Caco-2 (cell line): ENCODE measurements at places on chromosomes 3 and 15. TPM values are rescaled to one million over a fixed set of nuclear protein-coding genes. Genes with fewer than 3 reads are reported as not detected.

The EXD1 gene
- not detected in 2 replicates for total RNA-seq

The CHSY1 gene
- 17.5 and 18.7 TPM in 2 replicates for total RNA-seq

The GDPGP1 gene
- total RNA-seq, result 5.1 and 5.7 TPM in 2 replicates

The SH3GL3 gene
- total RNA-seq, result not detected in 2 replicates

The CCR8 gene
- not detected in 2 replicates for total RNA-seq

The CILP gene
- not detected in 2 replicates for total RNA-seq

The CD200R1 gene
- 0.11 and 0.28 TPM in 2 replicates for total RNA-seq

The CCDC9B gene
- 0.86 and 0.95 TPM in 2 replicates for total RNA-seq

The GXYLT2 gene
- 3.4 and 4.8 TPM in 2 replicates for total RNA-seq

The ILDR1 gene
- 0.21 and 0.25 TPM in 2 replicates for total RNA-seq

The SUCNR1 gene
- not detected in 2 replicates for total RNA-seq

The SCAANT1 gene
- total RNA-seq, result not detected in 2 replicates

The CGNL1 gene
- total RNA-seq, result 8.3 and 9.4 TPM in 2 replicates

The KLHL6 gene
- total RNA-seq, result not detected in 2 replicates

The GOLGA8K gene
- not detected in 2 replicates for total RNA-seq

The APH1B gene
- total RNA-seq, result 17.3 and 20.3 TPM in 2 replicates

The MTHFS gene
- 45.1 and 48.2 TPM in 2 replicates for total RNA-seq

The IL17RE gene
- 77.3 and 82.9 TPM in 2 replicates for total RNA-seq

The DNAH12 gene
- 0.45 and 1.5 TPM in 2 replicates for total RNA-seq

The WDR76 gene
- total RNA-seq, result 25.3 and 26.9 TPM in 2 replicates

The MKRN3 gene
- total RNA-seq, result 15.2 and 17.3 TPM in 2 replicates

The GNAI2 gene
- total RNA-seq, result 59.3 and 62.0 TPM in 2 replicates

The PLXNB1 gene
- 149 and 164 TPM in 2 replicates for total RNA-seq

The CADM2 gene
- not detected in 2 replicates for total RNA-seq

The TMEM207 gene
- 0.65 TPM in 1 of 2 replicates, not detected in the other for total RNA-seq

The ADGRG7 gene
- total RNA-seq, result 2.9 and 4.2 TPM in 2 replicates

The IL20RB gene
- 5.5 and 6.9 TPM in 2 replicates for total RNA-seq

The LZTFL1 gene
- 8.0 and 9.1 TPM in 2 replicates for total RNA-seq

The PEAK1 gene
- total RNA-seq, result 18.4 and 21.8 TPM in 2 replicates

The UCN2 gene
- total RNA-seq, result 0.54 TPM in 1 of 2 replicates, not detected in the other

The FMN1 gene
- 0.95 and 1.6 TPM in 2 replicates for total RNA-seq

The ULK4 gene
- total RNA-seq, result 4.2 and 4.6 TPM in 2 replicates

The KNG1 gene
- 6.7 and 9.5 TPM in 2 replicates for total RNA-seq

The GOLGA8J gene
- not detected in 2 replicates for total RNA-seq

The SERPINI2 gene
- not detected in 2 replicates for total RNA-seq

The RAP2B gene
- total RNA-seq, result 11.5 and 13.2 TPM in 2 replicates

The CISH gene
- total RNA-seq, result 2.9 and 3.4 TPM in 2 replicates

The TMCC1 gene
- 26.0 and 27.8 TPM in 2 replicates for total RNA-seq

The AMIGO3 gene
- not detected in 2 replicates for total RNA-seq
